ENCODE measurements at places on chromosomes 2 and 18.

GRCh38 chr2:172888714-172889669 is 153.3 kb downstream of the RAPGEF4 start:
- DNase-seq: no peak

DNA sequence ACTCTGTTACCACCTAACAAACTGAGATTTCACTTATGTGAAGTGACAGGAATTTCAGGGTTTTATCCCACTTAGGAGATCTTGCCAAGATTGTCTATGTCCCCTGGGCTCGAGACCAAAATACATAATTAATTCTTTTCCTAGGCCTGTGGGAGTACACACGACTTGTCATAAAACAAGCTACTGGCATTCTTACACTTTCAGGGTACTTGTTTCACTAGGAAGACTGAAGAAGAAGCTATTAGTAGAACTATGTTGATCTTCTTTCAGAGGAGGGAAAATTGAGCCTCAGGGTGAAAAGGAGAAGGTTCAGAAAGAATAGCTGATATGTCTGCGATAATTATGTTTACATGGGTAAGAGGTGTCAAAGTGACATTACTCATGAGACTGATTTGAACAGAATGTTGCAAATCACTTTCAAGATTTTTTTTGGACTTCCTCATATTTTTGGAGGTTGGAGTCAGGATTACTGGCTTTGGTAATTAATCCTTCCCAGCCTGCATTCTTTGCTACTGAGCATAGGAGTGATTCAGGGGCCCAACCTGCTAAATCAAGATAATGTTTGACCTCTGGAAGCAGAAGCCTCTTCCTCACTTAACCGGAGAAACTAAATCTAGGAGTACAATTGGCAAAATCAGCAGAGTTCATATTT is 240.0 kb upstream of the NT5C1B start:
- no peak for DNase-seq

GRCh38 chr18:79942211-79942610 is 9.2 kb downstream of the SLC66A2 start:
- no peak for DNase-seq

- peak; percentile 5 for DNase-seq
Observed at GRCh38 chr2:71545572-71546274, 92.4 kb downstream of the DYSF start.

GRCh38 chr2:210461401-210461800 is 15.2 kb downstream of the LANCL1 start:
- DNase-seq: no peak

DNA sequence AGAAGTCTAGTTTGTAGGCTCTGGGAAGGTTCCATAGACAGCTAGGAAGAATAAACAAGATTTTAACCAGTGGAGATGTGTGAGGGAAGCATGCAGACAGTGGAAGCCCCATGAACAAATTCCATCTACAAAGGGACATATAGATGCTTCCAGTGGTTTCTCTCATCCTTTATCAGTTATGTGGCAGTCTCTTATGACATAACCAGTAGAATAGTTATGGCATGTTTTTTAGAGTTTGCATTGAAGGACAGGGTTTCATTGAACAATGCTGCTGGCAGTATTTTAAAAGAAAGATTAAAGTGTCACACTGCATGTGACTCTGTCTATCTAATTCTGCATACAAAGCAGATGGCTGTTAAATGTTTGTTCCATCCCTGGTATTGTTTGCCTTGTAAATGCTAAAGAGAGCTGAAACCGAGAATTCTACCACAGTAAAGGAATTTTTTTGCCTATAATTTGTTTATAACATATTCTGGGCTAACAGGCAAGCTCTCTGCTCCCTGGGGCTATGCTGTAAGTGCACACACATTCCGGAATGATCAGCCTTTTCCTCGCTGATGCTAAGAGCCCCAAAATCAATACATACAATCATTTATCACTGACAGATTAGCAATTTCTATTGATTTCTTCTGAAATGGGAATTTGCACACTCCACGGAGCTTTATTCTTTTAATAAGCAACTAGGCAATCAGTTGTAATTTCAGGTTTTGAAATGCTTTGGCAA is 76.8 kb upstream of the PELI1 start:
- no peak for DNase-seq
